ENCODE measurements at places on chromosomes 2 and 18.

GRCh38 chr2:109675666-109676345 is 61.6 kb downstream of the SOWAHC start:
- DNase-seq, result no peak

DNA sequence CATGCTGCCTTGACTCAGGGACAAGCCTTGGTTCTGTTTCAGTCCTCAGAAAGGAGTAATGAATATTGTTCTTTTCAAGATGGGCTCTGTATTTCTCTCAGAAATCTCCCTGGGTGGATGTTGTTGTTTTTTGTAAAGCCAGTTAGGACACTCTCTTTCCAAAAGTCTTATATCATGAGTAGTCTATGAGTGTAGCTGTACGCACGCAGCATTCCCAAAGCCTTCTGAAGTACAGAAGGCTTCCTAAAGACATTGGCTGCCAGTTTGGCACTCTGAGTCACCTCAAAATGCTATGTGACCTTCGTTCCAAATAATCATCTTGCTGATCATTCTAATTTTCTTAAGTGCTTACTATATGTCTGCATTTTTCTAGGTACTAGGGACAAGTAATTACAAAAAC is 16.7 kb upstream of the GTF2A1L start:
- DNase-seq, result no peak

GRCh38 chr2:98512699-98513098 is 68.0 kb downstream of the INPP4A start:
- no peak for DNase-seq

- DNase-seq, result no peak
Measured at GRCh38 chr2:41878716-41879234, 169.0 kb upstream of the PKDCC start.

- no peak for DNase-seq
Measured at GRCh38 chr2:393711-394696, 106.1 kb upstream of the ALKAL2 start.

GRCh38 chr18:23228102-23229061 is 93.1 kb downstream of the CABLES1 start:
- DNase-seq, result no peak

DNA sequence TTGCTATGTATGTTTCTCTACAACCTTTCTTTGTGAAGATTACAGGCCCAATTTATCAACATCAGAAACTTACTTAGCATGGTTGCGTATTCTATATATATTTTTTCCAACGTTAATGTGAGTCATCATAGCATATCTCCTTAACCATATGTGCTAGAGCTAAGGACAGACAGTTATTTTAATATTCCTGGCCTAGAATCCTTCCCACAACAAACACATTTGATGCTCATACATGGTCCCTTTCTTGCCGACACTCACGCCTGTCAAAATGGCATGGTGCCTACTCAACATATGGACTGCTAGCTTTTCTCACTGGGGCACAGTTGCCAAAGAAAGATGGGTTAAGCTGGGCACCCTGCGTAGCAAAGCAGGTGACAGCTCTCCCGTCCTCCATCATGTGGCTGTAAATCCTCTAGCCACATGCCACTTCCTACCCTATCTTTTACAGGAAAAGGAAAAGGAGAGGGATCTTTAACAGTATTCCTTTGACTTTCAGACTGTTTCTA is 75.2 kb upstream of the GALNT5 start:
- no peak for DNase-seq

- DNase-seq, result no peak
Measured at GRCh38 chr18:10291568-10291981, 162.9 kb upstream of the APCDD1 start.

DNA sequence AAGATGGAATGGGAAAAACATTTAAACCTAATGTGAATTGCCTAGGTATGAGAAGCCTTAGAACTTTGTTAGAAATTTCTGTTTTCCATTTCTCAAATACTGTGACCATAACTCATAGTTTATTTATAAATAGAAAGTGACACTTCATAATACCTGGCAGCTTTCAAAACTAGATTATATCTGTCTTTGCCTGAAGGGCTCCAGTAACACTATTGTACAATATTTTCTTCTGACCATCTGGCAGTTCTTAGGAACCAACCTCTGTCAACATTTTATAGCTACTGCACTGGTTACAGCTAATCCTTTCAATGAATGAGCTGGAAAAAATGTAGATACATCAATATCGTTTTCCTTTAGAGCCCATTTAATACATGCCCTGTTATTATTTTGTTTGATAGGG is 237.4 kb downstream of the CAMKMT start:
- DNase-seq, result no peak

- no peak for DNase-seq
Measured at GRCh38 chr2:112904883-112905282, 6.1 kb upstream of the IL37 start.

- no peak for DNase-seq
Measured at GRCh38 chr2:200168641-200169555, 137.6 kb upstream of the SPATS2L start.

- DNase-seq, result no peak
Measured at GRCh38 chr2:176085120-176085788, 1.5 kb upstream of the EVX2 start.

DNA sequence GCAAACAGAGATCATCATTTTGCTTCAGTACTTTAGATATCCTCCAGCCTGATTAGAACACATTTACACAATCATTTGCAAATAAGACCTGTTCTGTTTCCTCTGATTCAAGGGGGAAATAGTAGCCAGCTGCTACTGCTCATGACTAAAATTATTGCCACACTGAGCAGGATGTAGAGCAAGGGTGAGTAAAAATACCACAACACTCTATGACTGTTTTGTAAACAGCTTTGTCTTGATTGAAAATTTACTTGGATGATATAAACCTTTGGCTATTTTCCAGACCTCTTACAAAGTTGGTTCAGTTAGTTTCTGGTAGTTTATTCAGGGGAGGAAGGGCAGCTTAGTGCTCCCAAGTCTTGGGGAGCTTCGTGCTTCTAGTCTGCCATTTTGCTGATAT is 286.4 kb upstream of the CNTNAP5 start:
- no peak for DNase-seq

DNA sequence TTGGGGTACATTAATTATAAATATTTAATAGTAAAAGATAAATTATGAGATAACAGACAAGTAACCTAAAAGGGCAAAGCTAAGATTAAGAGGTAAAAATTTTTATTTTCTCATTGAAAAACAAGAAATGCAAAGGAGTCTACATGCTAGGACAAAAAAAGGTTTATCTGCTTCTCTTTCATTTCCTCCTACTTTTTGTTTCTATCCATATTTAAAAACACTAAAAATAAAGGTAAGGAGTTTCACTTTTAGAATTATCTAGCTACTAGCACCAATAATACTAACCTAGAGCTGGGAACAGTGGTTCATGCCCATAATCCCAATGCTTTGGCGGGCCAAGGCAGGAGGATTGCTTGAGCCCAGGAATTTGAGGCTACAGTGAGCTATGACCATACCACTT is 1551.7 kb upstream of the SLC39A10 start:
- no peak for DNase-seq

GRCh38 chr2:190328573-190329147 is 9.0 kb upstream of the HIBCH start:
- no peak for DNase-seq

DNA sequence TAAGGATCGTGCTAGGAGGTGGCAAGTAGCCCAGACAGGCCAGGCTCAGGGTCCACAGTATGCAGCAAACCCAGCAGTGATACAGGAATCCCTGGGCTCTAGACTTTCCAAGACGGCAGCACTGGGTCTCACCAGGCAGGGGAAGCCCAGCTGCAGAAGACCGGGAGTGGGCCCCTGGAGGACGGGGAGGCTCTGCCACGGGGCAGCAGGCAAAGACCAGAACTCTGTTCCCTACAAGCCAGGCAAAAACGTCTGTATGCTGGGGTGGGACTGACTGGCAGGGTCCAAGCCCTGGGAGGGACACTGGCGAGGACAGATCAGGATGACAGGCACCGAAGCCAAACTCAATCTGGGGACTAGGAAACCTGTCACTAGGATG is 98.9 kb upstream of the SEC11C start:
- no peak for DNase-seq

DNA sequence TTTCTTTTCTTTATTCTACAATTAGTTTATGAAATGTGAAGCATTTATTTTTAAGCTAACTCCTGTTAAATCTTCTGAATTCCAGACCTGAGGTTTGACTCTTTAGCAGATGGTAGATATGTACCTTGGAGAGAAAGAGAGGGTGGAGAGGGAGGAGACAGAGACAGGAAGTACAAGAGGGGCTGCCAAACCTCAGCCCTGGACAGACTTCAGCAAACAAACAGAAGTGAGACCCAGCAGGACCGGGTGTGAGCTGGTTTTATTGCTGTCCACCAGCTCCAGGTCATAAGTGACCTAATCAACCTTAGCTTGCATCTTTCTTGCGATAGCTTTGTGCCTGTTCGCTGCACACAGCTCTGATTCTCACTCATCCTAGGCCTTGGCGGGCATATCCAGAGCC is 168.6 kb downstream of the CNTNAP5 start:
- no peak for DNase-seq

DNA sequence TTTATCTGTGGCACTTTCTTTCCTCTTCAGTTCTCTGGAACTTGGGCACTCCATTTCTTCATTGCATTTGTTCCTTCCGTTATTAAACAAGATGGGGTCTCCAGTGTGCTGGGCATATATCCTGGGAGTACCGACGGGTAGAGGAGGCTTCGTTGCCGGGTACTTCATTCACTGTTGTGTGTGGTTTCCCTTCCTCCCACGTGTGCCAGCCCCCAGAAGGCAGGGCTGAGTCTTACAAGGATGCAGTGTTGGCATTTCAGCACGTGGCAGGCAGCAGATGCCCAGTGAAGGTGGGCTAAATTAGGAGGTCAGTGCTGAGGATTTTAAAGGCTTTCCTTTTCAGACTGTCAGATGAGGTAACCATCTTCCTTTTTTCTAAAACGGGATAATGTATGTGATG is 58.6 kb downstream of the MGAT5 start:
- no peak for DNase-seq

DNA sequence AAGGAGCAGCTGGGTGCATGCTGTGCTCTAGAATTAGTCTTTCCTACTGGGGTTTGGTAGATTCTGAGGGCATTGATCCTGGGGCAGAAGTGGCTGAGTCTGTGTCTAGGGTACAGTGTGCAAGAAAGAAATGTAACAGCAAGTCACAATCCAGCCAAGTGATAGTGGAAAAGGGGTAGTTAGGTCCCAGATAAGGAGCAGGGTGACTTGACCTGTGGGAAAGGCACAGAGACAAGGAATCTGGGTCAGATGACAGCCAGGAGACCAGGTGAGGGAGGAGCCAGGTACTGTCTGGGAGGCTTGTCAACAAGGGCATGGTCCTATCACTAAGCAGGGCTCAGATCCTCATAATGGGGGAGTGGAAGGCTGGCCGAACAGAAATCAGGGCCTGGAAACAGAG is 8.1 kb downstream of the IL37 start:
- no peak for DNase-seq
